ENCODE measurements at places on chromosomes 2 and 18. TPM values are rescaled to one million over a fixed set of nuclear protein-coding genes. Genes with fewer than 3 reads are reported as not detected.
A peak's percentile ranks its signal among the peaks of the same experiment; 100 is the strongest.

- no peak overlapping the region for H3K4me3 ChIP-seq
- H3K36me3 ChIP-seq: no peaks in the 10 kb centered on the region
- no peaks in the 10 kb centered on the region for H3K27me3 ChIP-seq
- no peaks in the 10 kb centered on the region for H3K4me1 ChIP-seq
- no peak for DNase-seq
These were observed 106.4 kb upstream of the RBBP8 start for GRCh38 chr18:22826726-22827125.

DNA sequence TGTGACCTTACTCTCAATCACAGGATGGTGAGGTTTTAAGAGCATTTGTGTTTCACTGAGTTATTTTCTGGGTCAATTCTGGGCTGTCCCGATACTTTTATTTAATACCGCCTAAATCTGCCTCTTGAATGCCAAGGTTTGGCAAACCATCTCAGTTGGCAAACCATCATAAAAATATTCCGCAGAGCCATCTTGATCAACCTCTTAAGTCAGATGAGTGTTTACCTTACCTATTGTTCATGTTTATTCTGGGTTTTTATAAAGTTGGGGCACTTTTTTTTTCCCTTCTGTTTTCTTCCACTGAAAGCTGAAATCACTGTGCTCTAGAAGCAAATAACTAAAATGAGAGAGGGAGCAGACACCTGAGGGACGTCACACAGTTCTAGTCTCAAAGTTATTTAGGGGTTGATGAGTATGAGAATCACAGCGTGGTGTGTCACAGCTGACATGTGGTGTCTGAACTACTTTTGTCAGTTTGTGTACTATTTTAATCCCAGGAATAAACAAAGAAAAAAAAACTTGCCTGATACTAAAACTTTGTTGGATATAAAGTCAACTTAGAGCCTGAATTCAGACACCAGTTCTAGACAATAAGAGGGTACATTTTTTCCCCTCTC is 48.6 kb downstream of the ETAA1 start:
- H3K4me3 ChIP-seq: no peak overlapping the region
- H3K4me1 ChIP-seq: no peaks in the 10 kb centered on the region
- no peaks in the 10 kb centered on the region for H3K36me3 ChIP-seq
- no peaks in the 10 kb centered on the region for H3K27me3 ChIP-seq

DNA sequence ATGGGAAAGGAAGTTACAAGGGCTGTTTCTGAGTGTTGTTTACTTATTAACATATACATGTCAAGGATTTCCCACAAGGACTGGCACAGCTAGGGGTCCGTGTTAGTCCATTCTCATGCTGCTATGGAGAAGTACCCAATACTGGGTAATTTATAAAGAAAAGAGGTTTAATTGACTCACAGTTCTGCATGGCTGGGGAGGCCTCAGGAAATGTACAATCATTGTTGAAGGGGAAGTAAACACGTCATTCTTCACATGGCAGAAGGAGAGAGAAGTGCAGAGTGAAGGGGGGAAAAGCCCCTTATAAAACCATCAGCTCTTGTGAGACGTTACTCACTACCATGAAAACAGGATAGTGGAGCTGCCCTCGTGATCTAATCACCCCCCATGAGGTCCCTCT is 128.9 kb upstream of the CELF4 start:
- no peaks in the 10 kb centered on the region for H3K4me1 ChIP-seq
- no peak overlapping the region for H3K4me3 ChIP-seq
- no peak overlapping the region for H3K27ac ChIP-seq
- no peaks in the 10 kb centered on the region for H3K27me3 ChIP-seq
- H3K36me3 ChIP-seq: no peaks in the 10 kb centered on the region

DNA sequence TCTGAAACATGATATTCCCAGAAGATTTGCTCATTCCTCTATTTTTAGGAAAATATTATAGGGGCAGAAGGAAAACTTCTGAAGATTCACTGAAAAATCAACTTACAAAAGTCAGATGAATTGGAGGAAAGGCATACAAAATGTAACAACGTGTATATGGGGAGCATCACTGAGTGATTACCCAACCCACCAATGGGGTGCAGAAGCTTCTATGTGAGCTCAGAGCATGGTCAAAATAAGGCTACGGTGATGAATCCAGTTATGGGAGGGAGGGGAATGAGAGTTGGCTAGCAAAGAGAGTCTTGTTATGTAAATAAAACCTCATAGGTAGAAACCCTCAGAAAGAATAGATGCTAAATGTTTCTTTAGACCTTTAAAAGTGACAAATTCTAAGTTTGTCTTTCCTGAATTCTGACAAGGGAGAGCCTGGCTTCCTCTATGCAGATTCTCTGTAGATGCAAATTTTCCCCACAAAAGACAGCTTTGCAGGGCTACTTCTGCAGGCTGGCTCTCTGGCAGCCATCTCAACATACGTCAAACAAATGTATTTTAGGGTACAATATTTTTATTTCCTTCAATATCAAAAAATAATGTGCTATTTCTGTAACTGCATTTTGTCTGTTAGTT is 171.4 kb upstream of the NDUFV2 start:
- no peaks in the 10 kb centered on the region for H3K27me3 ChIP-seq
- no peaks in the 10 kb centered on the region for H3K36me3 ChIP-seq
- no peak overlapping the region for H3K4me3 ChIP-seq
- DNase-seq: no peak

DNA sequence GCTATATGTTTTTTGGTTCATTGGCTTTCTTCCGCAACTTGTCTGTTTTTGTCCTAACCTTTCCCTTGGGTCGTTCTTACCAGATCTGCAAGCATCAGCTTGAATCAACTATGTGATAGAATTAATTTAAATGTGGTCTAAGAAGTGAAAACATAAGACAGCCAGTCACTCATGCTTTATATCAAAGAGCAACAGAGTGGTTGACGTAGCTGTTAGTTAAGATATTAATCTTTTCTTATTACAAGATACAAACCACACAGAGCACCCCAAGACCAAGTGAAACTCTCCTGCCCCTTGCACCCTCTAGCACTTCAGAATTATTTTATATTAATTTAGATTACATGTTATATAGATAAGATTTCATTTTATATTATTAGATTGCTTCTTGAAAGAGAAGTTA is 15.2 kb downstream of the IL18RAP start:
- no peak overlapping the region for H3K4me3 ChIP-seq
- DNase-seq: no peak

- no peaks in the 10 kb centered on the region for H3K36me3 ChIP-seq
- no peak overlapping the region for H3K4me3 ChIP-seq
- H3K27me3 ChIP-seq: no peaks in the 10 kb centered on the region
- H3K4me1 ChIP-seq: peaks cover 69% of the 10 kb centered on the region
- no peak overlapping the region for H3K27ac ChIP-seq
- no peak for DNase-seq
These were observed 76.0 kb upstream of the ZFP36L2 start for GRCh38 chr2:43302182-43302960.

- peaks cover 11% of the 10 kb centered on the region for H3K4me1 ChIP-seq
- no peak for DNase-seq
- H3K4me3 ChIP-seq: no peak overlapping the region
- H3K36me3 ChIP-seq: no peaks in the 10 kb centered on the region
- no peak overlapping the region for H3K27ac ChIP-seq
- H3K27me3 ChIP-seq: no peaks in the 10 kb centered on the region
These were observed 66.2 kb downstream of the BCL2L11 start for GRCh38 chr2:111186933-111187332.

GRCh38 chr2:107222466-107222865 is 336.5 kb upstream of the ST6GAL2 start:
- H3K36me3 ChIP-seq: no peaks in the 10 kb centered on the region
- H3K4me1 ChIP-seq: no peaks in the 10 kb centered on the region
- no peak for DNase-seq
- H3K4me3 ChIP-seq: no peak overlapping the region
- no peak overlapping the region for H3K27ac ChIP-seq
- H3K27me3 ChIP-seq: no peaks in the 10 kb centered on the region

DNA sequence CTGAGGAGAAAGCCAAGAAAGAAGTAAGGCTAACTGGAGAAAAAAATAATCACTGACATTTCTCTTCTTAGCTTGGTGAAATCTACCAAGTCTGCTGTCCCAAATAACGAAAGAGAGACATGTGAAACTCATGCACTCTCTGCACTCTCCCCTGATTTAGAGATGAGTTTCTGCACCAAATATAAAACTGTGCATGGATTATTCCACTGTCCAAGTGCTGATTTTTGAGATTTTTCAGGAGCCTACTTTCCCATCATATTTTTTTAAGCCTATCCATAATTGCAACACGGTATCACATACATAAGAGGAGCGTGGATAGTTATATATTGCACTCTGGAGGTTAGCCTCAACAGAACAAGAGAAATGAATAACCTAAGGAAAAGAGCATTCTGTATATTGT is 10.0 kb upstream of the RIT2 start:
- no peaks in the 10 kb centered on the region for H3K27me3 ChIP-seq
- no peaks in the 10 kb centered on the region for H3K36me3 ChIP-seq
- H3K4me3 ChIP-seq: no peak overlapping the region
- no peak overlapping the region for H3K27ac ChIP-seq
- DNase-seq: no peak

DNA sequence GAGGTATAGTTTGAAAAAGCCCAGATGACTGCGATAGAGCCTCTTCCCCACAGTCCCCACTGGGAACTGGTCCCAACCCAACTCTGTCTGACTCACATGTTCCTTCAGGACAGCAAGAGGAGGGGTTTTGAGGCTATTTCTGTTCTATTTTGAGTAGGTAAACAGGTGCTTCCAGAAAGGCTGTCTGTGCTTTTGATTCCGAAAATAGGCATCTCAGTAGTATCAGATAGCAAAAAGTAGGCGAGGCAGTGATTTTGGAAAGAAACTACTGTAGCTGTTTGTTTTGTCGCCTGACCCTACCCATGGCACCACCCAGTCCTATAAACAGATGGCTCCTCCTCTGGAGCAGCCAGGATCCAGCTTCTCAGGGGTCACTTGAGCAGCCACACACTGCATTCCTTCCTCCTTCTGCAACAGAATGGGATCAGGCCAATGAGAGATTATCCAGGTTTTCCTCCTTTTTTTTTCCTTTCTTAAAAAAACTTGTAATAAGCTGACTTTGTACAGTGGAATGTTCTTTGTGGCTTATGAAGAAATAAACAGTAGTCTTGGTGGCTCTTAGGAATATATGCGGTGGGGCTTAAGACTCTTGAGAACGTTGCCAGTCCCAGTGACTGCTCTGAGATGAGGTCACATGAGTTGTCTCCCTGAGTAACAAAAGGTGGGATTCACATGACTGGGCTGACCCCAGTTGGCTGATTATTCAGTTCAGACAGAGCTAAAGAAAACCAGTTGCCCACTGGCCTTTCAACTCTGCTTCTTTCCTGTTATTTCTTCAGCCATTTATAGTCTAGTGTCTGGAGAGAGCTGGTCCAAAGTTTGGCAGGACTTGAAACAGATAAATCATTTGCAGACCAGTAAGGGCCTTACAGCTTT is 98.6 kb downstream of the KCNS3 start:
- no peak for DNase-seq
- H3K27me3 ChIP-seq: no peaks in the 10 kb centered on the region
- H3K4me3 ChIP-seq: no peak overlapping the region

DNA sequence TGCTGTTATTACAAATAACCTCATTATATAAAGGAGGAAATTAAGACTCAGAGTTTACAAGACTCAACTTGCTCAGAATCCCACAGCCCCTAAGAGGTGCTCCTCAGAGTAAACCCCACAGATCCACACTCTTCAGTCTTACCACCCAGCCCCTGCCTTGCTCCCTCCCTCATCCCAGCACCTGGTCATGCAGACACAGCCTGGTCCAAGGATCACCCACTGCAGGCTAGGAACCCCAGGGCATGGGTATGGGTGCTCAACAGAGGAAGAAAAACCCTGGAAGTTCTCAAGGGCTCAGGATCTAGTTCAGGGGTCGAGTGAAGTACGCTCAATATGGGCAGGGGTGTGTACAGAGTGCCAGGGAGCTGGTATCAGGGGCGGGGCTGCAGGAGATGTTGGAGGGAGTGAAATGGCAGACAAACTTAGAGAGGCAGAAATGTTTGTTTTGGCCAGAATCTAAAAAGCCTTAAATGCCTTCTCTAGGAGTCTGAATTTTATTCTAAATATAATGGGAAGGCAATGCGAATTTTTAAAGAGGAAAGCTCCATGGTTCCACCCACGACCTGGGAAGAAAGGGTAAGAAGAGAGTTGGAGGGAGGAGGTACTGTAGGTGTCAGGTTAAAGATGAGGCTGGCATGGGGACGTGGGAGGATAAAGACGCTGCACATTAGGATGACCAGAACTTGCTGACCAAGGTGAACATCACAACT is 79.1 kb upstream of the MGAT4A start:
- no peak overlapping the region for H3K27ac ChIP-seq
- H3K36me3 ChIP-seq: no peaks in the 10 kb centered on the region
- H3K27me3 ChIP-seq: no peaks in the 10 kb centered on the region
- no peak for DNase-seq
- peaks cover 36% of the 10 kb centered on the region for H3K4me1 ChIP-seq

DNA sequence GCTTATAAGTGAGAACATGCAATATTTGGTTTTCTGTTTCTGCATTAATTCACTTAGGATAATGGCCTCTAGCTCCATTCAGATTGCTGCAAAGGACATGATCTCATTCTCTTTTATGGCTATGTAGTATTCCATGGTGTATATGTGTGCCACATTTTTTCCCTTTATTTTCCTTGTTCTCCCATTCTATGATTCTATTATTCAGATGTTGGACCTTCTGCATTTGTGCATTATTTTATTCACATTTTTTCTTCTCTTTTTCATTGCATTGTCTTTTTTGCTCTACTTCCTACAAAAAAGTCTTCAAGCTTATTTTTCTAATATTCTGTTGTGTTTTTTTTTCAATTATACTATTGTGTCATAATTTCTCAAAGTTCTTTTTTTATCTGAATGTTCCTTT is 11.1 kb upstream of the ANTXR1 start:
- H3K27me3 ChIP-seq: no peaks in the 10 kb centered on the region
- no peak overlapping the region for H3K27ac ChIP-seq
- no peak overlapping the region for H3K4me3 ChIP-seq
- no peaks in the 10 kb centered on the region for H3K4me1 ChIP-seq
- DNase-seq: no peak
- H3K36me3 ChIP-seq: no peaks in the 10 kb centered on the region

DNA sequence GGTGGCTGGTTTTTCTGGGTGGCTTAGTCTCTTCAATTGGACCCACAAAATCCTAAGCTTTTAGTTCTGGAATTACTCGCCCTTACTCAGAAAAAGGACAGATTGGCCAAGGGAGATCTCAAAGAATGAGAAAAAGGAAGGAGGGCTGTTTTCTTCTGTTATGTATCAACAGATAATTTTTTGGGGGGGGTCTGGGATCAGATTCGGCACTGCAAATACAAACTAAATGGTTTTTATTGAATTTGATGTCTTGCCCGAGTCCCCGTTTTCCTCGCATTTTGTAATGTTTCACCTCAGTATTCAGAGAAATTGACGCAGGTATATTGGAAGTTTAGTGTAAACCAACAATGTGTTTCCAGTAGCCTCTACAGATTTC is 762 bp downstream of the YIPF4 start:
- H3K4me3 ChIP-seq: peak overlapping the region; percentile 99
- peak overlapping the region; percentile 95 for H3K27ac ChIP-seq
- peaks cover 26% of the 10 kb centered on the region for H3K36me3 ChIP-seq
- H3K27me3 ChIP-seq: no peaks in the 10 kb centered on the region

- no peak overlapping the region for H3K4me3 ChIP-seq
- H3K4me1 ChIP-seq: no peaks in the 10 kb centered on the region
- DNase-seq: no peak
- H3K27me3 ChIP-seq: no peaks in the 10 kb centered on the region
These were observed 128.6 kb upstream of the NYAP2 start for GRCh38 chr2:225270861-225271260.

Gene GPD2
- total RNA-seq: 50.4 TPM

Gene HDHD2
- total RNA-seq: 37.7 TPM

Gene ELOA2
- total RNA-seq: not detected
